ENCODE measurements at places on chromosomes 1 and 21. TPM values are rescaled to one million over a fixed set of nuclear protein-coding genes. Genes with fewer than 3 reads are reported as not detected.

- H3K27me3 ChIP-seq: no peaks in the 10 kb centered on the region
- DNase-seq: no peak
- no peak overlapping the region for H3K4me3 ChIP-seq
- H3K36me3 ChIP-seq: no peaks in the 10 kb centered on the region
- H3K4me1 ChIP-seq: no peaks in the 10 kb centered on the region
Observed at GRCh38 chr1:211713231-211713630, 37.8 kb upstream of the NEK2 start.

BARHL2 gene
- not detected for total RNA-seq

DNA sequence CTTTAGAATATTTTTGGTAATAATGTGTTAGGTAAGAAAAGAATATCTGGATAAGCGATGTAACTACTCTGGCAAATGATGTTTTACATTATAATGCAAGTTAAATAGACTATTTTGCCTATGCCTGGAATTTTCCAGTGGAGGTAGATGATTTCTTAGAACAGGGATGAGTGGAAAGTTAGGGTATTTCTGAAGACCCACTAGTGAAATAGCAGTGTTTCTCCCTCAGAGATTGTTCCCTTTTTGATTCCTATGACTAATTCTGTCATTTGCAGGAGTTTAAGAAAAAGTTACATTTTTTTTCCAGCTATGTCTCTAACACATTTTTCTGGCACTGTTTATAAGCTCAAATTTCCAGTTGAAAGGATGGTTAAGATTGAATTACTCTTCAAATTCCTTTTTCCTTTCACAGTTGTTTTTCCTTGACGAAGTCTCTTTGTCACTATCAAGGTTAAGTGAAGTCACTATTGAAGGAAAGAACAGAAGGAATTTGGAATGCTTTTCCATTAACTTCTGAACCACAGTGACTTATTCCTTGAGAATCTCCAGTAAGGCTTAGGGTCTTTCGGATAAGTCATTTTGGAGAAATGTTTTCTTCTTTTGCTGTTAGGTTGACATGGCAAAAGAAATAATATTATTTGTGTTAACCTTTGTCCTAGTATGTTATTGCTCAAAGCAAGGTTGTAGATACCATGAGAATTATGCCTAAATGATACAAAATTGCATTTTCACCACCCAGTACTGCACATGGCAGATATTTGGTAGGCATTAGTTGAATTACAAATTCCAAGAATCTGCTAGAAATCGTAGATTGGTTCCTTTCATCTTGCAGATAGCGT lies 42.9 kb upstream of the ZNF326 start:
- H3K27me3 ChIP-seq: no peaks in the 10 kb centered on the region
- H3K4me1 ChIP-seq: peaks cover 15% of the 10 kb centered on the region
- DNase-seq: no peak
- no peak overlapping the region for H3K4me3 ChIP-seq

ARID1A gene
- total RNA-seq: 75.6 TPM

CASP9 gene
- 9.1 TPM for total RNA-seq

HSD3B2 gene
- total RNA-seq: not detected

SPAG17 gene
- total RNA-seq: not detected

GRCh38 chr1:71242239-71242638 lies 161.4 kb upstream of the ZRANB2 start:
- no peaks in the 10 kb centered on the region for H3K36me3 ChIP-seq
- DNase-seq: no peak
- no peaks in the 10 kb centered on the region for H3K4me1 ChIP-seq
- H3K27ac ChIP-seq: no peak overlapping the region

GRCh38 chr1:71428029-71428428 lies 347.2 kb upstream of the ZRANB2 start:
- H3K4me3 ChIP-seq: no peak overlapping the region
- DNase-seq: no peak
- H3K4me1 ChIP-seq: no peaks in the 10 kb centered on the region
- no peaks in the 10 kb centered on the region for H3K36me3 ChIP-seq
- H3K27me3 ChIP-seq: no peaks in the 10 kb centered on the region
- no peak overlapping the region for H3K27ac ChIP-seq

All from activated naive CD8-positive, alpha-beta T cell treated with anti-CD3 and anti-CD28 coated beads for 36 hours (primary cell).